ENCODE measurements at places on chromosomes 3 and 15.

- peak; percentile 87 for DNase-seq
Observed at GRCh38 chr3:69490235-69490634, 104.3 kb upstream of the FRMD4B start.

DNA sequence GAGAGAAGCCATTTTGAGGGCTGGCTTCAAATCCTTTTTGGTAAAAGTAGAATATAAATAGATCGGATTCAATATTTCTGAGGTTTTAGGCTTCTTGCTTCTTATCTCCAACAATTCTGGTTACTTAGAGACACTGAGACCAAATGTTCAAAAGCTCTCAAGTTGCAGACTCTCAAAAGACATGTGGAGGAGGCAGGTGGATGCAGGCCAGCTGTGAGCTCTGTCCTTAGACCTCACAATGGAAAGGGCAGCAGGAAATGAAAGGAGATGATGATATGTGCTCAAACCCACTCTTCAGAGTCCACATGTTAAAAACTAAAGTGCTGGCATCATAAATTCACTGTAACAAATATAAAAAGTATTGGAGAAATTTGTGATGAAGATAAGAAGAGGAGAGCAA lies 424.9 kb upstream of the ALCAM start:
- DNase-seq = no peak

DNA sequence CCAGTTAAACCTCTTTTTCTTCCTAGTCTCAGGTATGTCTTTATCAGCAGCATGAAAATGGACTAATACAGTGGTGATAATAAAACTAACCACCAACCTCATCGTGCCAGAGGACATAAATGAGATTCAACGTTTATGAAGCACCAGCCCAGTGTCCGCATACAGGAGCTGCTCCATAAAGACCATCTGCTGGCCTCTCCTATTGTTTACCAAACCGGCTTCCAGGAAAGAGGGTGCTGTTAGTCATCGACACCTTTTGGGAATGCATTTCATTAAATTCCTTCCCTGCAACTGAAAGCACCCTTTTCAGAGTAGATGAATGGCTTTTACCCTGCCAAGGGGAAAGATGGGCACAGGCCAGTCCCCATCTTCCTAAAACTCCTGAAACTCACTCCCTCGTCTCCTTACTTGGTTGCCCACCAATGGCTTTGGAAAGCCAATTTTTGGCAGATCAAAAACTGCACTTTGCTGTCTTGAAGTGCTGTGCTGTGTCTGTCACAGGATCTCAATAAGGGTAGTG lies 122.1 kb downstream of the AQP9 start:
- DNase-seq = no peak

DNA sequence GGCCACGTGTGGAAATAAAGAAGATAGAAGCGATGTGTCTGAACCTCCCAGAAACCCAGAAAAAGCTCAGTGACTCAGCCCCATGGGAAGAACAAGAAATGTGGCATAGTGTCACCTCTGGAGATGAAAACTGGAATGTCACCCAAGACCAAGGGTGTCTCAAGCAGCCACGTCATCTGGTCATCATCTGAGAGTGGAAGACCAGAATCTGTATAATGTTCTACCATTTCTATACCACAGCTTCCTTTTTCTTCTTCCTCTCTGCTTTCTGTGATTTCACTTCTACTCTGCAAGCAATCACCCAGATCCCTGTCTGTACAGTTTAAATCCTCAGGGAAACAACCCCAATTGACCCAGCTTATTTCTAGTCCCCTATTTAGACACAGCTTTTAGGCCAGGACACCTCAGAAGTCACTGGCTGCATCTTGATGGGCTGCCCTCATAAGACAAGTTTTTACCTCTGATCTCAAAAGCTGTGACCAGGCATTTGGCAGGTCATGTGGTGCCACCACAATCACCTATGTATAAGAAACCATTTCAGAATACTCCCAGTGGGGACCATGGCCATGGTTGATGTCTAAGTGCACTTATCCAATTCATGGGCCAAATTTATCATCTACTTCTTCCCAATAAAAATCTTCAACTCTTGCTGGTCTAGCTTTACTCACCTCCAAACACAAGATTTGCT lies 278.5 kb upstream of the UMPS start:
- no peak for DNase-seq

- DNase-seq = no peak
Observed at GRCh38 chr3:58246148-58247047, 8.8 kb downstream of the ABHD6 start.

DNA sequence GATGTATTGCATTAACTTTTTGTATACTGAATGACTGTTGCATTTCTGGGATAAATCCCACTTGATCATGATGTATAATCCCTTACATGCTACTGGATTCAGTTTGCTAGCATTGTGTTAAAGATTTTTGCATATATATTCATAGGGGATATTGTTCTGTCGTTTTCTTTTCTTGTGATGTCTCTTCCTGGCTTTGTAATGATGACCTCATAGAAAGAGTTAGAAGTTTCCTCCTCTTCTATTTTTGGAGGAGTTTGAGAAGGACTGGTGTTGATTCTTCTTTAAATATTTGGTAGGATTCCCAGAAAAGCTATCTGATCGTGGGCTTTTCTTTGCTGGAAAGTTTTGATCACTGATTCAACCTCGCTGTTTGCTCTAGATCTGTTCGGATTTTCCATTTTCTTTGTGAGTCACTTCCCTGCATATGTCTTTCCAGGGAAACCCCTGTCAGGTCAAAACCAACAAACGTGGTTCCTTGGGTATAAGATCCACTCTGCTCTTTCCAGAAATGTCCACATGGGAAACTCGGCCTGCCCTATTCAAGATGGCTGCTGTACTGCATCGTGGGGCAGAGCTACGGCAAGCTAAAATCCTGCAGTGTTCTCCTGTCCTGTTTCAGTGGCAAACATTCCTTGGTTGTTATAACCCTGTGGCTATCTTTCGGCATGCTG lies 120.4 kb downstream of the GABRG3 start:
- DNase-seq = no peak

- no peak for DNase-seq
Observed at GRCh38 chr3:38576526-38577370, 72.7 kb downstream of the SCN5A start.

DNA sequence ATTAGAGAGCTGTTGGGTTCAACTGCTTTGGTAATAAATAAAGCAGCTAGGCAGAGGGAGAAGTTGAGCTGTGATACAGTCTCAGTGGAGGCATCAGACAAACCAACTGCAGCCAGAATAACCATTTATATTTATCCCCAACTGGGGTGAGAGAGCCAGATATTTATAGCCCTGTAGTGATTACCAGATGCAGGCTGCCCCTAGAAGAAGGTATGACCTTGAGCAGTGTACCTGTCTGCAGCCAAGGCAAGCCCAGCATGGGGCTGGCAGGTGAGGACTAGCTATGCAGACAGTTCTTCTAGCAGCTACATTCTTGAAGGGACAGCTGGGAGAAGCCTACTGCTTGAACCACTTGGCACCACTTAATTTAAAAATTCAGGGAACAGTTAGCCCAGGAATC lies 144.4 kb upstream of the EPHA3 start:
- DNase-seq = no peak

DNA sequence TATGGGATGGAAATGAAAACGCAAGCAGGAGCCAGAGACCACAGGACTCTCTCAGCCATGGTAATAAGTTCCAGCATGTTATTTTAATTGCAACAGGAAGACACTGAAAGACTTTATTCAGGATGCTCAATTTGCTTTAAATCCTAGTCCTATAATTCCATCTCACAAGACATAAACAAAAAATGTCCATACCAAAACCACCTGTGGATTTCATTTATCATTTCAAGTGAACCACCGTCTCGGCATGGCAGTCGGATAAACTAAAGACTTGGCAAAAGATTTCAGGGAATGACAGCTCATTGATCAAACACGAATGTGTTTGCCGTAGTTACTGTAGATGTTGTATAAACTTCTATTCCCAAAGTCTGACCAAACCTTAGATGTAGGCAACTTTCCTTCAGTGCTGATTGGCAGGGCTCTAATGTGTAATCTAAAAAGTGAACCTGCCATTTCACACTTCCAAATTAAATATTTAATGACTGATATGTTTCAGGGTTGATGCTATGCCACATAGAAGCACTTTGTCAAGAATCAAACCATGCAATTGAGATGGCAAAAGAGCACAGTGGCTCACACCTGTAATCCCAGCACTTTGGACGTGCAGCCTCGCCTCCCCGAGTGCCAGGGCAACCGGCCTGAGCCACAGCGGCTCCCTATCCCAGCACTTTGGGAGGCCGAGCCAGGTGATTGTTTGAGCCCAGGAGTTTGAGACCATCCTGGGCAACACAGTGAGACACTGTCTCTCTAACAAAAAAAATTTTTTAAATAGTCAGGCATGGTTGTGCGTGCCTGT lies 331.7 kb downstream of the MAGI1 start:
- DNase-seq = no peak

DNA sequence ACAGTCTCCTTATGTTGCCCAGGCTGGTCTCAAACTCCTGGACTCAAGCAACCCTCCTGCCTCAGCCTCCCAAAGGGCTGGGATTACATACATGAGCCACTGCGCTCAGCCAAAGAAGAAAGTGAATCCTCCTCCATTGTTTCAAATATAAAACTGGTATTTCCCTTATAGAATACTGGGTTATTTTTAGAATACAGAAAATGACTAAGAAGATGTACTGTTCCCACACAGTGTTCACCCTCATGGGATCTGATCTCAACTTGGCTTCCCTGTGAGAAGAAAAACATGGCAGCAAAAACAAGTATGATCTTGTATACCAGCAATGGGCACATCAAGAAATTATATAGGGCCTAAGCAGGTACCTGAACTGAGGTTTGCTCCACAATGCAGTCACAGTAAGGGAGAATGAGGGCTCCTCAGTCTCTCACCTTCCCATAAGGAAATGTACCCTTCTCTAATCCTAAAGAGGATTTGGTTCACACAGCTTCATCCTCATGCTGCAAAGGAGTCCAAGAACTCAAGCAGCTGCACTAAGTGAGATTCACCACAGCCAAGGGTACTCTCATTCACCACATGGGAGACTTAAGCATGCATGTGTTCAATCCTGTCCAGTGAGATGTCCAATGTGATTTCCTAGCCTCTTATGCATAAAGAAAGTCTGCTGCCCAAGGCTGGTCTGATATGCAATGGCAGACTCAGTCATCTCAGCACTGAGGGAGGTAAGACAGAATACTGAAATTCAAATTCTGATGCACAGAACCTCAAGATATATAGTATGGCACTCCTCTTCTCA lies 25.8 kb downstream of the USP4 start:
- DNase-seq = no peak

DNA sequence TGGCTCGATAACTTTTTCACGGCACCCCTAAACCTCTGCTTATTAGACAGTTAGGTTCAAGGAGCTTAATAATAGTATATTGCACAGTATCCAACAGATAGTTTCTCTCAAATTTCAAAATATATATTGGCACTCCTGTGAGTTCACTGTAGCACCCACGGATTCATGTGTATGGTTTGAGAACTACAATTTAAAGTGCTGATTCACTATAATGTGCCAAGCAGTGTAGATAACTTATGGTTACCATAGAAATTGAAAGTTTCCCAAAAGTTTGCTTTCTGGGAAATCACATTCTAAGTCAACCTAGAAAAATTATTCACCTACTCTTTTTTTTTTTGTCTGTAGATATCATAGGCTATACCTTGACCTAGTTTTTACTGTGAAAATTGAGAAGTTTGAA lies 86.6 kb downstream of the GAP43 start:
- no peak for DNase-seq

DNA sequence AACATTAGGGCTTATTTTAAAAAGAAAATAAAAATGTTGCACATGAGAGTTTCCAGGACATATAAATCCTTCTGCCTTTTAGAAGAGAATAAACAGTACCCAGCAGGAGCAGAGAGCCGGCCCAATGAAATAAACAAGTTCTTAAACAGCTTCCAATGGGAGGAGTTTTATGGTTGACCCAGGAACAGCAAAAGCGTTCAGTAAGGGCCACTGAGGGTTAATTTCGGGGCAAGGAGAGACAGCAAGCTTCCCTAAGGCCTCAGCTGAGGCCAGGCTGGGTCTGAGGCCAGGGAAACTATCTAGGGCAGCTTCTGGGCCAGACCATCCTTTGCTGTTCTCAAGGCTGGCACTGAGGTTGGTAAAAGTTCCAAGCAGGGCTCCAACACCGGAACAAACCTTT lies 3.4 kb downstream of the PDZRN3 start:
- no peak for DNase-seq

DNA sequence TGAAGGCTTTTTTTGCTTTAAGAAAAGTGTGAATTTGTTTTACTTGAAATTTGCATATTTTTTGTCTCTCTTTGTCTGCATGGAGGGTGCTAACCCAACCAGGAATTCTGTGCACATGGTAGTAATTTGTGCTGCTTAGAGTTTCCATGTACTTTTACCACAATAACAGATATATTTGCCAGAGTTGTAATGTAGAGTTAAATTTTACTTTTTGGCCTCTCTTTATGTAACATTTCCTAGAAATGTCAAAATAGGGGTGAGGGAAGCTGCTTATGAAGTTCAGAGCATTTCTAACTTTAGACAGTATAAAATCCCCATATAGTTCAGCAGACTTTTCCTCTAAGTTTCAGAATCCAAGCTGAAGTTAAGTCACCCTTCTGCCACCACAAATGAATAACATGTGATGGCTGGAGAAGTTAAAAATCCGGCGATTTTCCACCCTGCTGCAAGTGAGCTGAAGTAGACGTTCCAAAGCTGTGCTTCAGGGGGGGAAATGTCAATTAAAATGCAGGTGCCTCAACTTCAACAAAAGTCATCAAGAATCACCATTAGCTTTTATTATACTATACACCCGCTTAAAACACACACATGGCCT lies 385.7 kb upstream of the NR2F2 start:
- DNase-seq = no peak

- DNase-seq = no peak
Observed at GRCh38 chr3:118478706-118479276, 555.9 kb downstream of the IGSF11 start.

DNA sequence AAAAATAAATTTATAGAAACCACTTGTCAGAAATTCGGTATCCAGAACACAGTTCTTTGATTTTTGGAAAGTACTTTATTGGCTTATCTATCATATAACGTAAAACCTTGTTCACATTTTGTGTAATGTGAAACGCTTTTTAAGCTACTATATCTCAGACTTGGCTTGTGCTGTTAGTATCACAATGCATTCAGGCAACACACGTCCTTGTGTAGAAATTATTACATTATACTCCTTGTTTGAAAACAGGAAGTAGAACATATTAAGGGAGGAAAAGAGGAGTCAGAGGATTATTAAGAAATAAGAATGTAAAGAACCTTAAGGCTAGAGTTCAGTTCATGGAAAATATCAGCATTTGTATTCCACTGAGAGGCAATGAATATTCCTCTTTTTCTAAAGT lies 1.6 kb downstream of the DNAJC13 start:
- no peak for DNase-seq

GRCh38 chr15:52683580-52683979 lies 4.4 kb upstream of the ATOSA start:
- DNase-seq = no peak

All from hematopoietic multipotent progenitor cell (in vitro differentiated cells).